ENCODE measurements at places on chromosomes 2 and 18.

DNA sequence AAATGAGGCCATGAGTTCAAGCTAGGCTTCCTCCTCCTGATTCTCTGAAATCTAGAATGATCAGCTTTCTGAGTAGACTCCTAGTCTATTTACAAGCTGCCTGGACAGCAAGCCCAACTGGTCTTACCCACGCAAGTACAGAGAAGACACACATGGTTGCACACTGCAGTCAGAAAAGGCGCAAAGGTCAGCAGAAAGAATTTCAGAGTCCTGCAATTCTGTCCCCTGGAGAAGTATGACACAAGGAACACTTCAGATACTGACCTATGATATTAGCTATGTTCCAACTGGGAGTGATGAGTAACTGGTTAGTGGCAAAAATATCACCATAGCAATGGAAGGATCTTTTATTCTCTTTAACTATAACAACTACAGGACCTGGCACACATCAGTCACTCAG lies 336.1 kb upstream of the PKDCC start:
- DNase-seq, result no peak

DNA sequence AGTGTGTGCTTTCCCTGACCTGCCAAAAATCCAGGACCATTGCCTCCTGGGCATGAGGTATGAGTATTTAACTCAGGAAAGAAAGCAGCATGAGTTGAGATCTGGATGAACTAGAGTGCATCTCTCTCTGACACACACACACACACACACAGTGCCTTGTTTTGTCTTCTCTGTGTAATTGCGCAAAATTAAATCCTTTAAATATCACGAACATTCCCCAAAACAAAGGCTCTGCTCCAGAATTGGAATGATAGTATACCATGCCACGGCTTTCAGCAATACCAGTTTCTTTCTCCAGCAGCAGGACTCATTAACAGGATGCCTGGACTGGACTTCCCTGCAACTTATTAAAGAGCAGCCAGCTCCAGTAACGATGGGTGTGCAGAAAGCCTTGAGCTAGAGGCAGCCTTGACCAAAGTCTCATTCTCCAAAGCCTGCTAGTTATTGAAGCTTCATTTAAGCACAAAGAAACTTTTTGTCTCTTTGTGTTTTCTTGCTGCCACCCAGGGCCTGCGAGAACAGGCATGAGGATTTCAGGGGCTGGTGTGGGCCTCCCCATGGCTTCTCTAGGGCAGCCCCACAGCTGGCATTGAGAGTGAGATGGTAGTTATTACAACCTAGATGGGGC lies 101.7 kb downstream of the NRP2 start:
- DNase-seq, result no peak

DNA sequence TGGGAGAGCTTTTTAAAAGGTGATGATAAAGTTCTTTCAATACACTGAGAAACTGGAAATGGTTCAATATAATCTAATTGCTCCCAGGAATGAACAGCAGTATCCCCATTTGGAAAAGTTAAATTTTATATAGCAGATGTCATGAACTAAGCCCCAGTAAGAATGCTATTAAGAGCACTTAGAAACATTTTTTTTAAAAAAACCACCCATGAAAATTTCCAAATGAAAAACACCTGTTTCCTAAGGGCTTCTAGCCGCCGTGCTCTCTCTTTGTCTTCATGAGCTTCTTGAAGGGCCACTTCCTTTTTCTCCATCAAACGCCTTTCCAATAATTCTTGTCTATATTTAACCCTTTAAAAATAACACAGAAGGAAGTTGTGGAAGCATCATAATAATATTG lies 77.0 kb downstream of the UPP2 start:
- DNase-seq, result no peak

DNA sequence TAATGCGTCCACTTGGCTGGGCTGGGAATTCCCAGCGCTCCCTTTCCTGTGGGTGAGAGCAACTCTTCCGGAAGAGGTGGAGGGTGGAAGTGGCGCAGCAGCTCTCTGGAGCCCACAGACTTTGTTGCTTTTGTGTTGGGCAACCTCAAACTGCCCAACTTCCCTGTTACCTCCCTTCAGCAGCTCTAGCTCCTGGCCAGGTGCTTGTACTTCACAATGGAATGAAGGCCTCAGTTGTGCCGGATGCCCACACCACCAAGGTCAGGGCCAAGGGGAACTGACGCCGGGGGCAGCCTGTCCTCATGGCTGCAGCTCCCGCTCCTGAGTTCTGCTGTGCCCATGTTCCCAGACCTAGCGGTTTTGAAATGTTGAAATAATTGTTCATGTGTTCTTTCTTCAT lies 322.9 kb downstream of the GALR1 start:
- DNase-seq, result no peak

DNA sequence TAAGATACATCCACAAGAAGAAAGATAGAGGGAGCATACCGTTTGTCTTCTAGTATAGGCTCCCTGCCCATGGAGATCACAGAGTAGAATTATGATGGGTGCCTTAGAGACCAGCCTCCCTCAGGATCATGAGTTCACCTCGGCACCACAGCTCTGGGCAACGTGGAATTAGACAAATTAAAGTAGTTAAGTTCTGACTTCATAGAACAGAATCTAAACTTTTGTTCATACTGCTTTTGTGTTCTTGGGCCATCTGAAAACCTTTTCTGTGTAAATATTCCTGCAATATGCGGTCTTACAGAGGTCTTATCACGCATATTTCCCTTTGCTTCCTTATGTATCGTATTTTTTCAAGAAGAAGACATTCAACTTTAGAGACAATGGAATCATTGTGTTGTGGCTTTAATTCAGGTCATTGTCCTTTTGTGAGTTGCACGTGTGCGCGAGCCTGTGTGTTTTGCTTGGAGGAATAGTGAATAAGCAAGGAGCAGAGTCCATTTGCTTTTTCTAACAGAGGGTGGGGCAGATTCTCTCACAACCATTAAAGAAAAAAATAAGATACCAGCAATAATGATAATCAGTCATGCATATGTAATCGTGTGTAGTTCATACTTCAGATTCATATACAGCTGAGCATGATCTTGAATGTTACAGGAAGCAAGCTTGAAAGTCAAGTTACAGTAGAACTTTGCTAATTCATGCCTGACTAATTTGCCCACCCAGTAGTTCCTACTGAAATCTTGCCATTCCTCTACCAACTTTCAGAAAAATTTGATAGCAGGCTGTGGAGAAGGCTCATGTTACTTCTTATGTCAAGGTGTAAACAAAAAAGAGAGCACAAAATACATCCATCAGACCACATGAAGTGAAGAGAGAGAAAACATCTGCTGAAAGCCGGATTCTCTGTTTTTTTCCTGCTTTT lies 243.6 kb downstream of the NEDD4L start:
- no peak for DNase-seq

- no peak for DNase-seq
Observed at GRCh38 chr2:10282611-10283105, 20.0 kb upstream of the HPCAL1 start.

DNA sequence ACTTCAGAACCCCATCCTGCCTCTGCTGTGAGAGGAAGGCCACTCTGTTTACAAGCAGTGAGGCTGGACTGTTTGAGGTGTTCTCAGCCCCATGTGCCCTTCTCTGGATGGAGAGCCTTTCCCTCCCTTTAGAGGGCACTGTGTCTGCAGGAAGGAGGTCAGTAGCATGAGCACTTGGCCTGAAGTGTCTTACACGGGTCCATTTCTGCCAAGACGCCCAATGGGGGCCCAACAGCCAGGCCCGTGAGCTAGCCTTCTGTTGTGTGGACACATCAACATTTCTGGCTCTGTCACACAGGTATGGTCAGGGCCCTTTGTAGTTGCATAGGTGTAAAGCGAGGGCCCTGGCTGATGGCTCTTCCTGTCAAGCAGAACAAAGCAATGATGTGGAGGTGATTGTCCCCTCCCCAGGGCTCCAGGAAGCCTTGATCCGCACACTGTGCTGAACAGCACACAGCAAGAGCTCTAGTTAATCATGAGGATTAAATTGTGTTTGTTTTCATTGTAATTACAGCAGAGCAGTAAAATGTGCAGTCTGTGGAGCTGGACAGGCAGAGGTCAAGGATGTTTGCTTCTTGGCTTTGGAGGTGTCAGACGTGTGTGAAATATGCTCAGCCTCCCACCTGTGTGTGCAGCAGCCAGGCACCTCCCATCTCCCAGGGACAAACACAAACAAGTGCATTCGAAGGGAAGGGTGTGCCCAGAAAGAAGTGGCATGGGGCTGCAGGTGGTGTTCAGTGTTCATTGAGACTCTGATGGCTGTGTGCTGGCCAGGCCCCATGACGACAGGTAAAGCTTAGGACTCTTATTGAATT lies 132.1 kb downstream of the SH3RF3 start:
- no peak for DNase-seq

GRCh38 chr2:105924932-105925331 lies 180.2 kb downstream of the NCK2 start:
- no peak for DNase-seq

All from stimulated activated CD4-positive, alpha-beta T cell treated with anti-CD3 and anti-CD28 coated beads, Interleukin-1b, Interleukin-23, amount 100 ng/mL, for 24 hours (primary cell).